ENCODE measurements at places on chromosomes 1 and 21.
A peak's percentile ranks its signal among the peaks of the same experiment; 100 is the strongest.

- DNase-seq, result no peak
These were observed 34.0 kb downstream of the MTR start for GRCh38 chr1:236829085-236829484.

DNA sequence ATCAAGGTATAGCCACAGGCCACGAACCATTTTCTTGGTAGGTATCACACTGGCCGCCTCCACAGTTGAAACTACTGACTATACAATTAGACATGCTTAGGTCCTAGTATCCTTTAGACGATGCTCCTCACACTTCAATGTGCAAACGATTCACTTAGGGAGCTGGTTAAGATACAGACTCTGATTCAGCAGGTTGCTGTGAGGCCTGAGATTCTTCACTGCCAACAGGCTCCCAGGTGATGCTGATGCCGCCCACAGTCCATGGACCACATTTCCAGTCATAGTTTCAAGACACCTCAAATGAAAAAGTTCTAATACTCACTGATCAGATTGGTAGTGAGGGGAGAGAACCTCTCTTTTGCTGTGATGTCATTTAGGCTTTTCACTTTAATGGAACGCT is 6.8 kb downstream of the ATP5PO start:
- no peak for DNase-seq

DNA sequence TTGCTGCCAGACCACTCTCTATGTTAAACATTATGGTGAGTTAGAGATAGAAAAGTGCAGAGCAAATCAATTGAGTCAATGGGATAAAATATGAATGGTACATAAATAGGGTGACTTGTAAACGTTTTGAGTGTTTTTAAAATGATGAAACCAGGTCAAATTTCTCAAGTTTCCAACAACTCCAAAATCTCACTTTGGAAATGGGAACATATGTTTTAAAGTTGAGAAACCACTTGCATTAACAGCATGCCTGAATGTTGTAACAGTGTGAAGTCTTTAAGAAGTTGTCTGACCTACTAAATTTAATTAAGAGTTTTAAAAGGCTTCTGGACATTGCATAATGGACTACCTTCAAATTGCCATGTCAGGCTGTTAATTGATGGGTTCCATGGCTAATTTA is 33.6 kb upstream of the RAVER2 start:
- DNase-seq, result no peak

- no peak for DNase-seq
These were observed 54.8 kb downstream of the TBX19 start for GRCh38 chr1:168335500-168335899.

DNA sequence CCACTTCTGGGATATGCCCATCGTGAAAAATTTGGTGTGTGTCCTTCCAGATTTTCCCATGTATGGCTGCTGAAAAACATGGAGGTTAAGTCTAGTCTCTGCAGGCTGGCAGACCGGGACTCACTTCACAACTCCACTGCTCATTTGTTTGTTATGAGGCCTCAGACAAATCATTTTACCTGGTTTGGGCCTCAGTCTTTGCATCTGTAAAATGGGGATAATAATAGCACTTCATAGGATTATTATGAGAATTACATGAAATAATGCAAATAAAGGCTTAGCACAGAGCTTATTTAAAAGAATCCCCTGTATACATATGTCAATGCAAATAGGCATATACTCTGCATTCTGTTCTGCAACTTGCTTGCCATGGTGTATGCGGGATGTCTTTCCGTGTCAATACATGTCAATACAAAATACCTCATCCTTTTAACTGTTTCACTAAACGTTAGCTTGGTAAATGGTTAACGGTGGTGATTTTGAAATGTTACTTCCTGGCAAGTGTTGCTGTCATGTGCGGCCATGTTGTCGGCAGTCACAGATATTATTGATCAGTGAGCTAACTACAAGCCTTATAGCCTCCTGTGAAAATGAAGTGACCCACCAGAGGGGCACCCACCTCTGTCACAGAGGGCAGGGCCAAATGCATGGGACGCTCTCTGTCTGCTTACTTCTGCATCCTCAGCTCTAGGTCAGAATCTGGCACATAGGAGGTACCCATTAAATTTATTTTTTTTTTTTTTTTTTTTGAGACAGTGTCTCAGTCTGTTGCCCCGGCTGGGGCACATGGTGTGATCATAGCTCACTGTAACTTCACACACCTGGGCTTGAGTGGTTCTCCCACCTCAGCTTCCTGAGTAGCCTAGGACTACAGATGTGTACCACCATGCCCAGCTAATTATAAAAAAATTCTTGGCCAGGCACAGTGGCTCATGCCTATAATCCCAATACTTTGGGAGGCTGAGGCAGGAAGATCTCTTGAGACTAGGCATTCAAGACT is 4.3 kb downstream of the LCK start:
- DNase-seq, result peak; percentile 70

DNA sequence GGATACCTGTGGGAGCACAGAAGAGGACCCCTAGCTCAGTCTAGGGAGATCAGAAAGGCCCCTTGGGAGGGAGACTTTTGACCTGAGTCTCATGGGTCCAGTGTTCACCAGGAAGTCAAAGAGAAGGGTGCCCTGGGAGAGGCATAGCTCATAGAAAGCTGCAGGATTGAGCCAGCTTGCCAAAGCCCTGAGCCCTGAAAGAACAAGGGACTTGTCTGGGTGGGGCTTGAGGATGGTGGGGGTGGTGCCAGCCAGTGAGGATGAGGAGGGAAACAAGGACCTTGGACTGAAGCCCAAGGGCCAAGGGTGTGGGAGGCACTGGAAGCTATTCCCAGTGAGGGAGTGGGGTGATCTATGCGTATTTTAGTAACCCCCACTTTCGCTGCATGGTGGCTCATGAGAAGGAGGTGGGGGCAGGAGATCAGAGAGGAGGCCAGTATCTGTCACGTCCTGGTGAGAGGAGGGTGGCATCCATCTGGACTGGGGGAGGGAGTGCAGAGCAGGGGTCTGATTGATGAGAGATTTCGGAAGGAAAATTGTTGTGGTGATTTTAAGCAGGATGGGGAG is 28.4 kb downstream of the DMBX1 start:
- no peak for DNase-seq

GRCh38 chr1:73472810-73473209 is 725.2 kb downstream of the LRRIQ3 start:
- no peak for DNase-seq

DNA sequence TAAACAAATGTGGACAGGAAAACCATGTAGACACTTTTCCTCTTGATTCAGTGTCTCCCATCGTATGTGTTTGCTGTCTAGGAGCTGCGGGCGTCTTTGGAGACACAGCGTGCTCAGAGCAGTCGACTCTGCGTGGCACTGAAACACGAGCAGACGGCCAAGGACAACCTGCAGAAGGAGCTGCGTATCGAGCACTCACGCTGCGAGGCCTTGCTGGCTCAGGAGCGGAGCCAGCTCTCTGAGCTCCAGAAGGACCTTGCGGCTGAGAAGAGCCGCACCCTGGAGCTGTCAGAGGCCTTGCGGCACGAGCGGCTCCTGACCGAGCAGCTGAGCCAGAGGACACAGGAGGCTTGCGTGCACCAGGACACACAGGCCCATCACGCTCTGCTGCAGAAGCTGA is 27.2 kb upstream of the DIP2A start:
- no peak for DNase-seq

GRCh38 chr1:218350035-218350525 is 4.9 kb downstream of the TGFB2 start:
- DNase-seq, result no peak

GRCh38 chr1:182990413-182991144 is 32.6 kb upstream of the LAMC1 start:
- no peak for DNase-seq

DNA sequence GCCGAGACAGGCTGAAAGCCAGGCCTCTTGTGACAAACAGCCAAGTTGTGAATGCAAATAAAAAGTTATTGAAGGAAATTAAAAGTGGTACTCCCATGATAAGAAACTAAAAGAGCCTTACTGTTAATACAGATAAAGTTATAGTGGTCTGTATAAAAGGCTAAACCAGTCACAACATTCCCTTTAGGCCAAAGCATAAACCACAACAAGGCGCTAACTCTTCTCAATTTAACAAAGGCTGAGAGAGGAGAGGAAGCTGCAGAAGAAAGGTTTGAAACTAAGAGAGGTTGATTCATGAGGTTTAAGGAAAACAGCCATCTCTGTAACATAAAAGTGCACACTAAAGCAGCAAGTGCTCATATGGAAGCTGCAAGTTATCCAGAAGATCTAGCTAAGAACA is 10.7 kb downstream of the C1orf105 start:
- DNase-seq, result no peak

GRCh38 chr21:46226920-46227599 is 1.5 kb downstream of the LSS start:
- DNase-seq, result no peak

- DNase-seq, result no peak
These were observed 689 bp upstream of the GPR137B start for GRCh38 chr1:236141447-236142252.

DNA sequence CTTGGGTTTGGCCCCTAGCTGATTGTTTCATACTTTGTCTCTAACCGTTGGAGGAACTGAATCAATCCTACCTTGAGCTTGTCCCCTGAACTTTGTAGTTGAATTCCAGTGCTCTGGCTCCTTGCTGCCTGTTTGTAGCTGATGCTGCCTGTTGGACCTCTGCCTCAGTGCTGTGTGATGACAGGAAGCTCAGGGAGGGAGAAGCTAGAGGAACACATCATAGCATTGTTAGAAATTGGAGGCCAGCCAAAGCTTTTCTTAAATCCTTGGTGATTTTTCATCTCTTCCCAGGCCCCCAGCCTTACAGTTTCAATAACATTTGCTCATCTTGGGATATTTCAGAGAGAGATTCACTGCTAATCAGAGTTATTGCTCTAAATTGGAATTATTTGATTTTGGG is 34.0 kb downstream of the MACF1 start:
- DNase-seq, result no peak

GRCh38 chr1:54027848-54028247 is 9.9 kb upstream of the LDLRAD1 start:
- DNase-seq, result no peak

- DNase-seq, result no peak
These were observed 72.5 kb upstream of the MORC3 start for GRCh38 chr21:36247316-36248010.

DNA sequence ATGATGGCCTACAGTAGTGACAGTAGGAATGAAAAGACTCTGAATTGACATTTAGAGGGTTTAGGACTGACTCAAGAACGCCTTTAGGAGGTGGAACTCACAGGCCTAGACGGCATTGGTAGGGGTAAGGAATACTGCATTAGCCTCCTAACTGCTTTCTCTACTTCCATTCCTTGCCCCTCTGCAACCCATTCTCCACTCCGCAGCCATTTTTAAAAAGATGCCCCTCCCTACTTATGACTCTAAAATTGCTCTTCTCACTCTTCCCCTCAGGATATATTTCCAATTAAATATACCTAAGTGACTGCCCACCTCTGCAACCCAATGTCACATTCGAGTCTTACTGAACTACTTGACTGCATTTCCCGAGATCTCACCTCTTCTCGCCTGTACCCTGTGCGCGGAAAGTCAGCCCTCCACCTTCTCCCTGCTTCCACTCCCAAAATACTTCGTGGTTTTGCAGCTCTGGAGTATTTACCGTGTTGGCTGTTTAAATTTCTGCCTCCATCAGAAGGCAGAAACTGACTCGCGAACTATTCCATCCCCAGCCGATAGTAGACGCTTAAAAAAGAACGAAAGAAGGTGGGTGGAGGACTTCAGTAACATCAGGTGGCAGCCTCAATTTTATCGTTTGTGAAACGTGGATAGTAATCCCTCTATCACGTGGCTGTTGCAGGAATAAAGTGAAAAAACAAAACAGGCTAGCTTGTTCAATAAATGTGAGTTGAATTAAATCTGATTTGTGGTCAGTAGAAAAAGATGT is 1.1 kb upstream of the YBX1 start:
- DNase-seq, result peak; percentile 18

- no peak for DNase-seq
These were observed 99.7 kb downstream of the NMNAT2 start for GRCh38 chr1:183318433-183318832.

GRCh38 chr21:36548866-36549265 is 68.9 kb upstream of the CLDN14 start:
- DNase-seq, result no peak

GRCh38 chr1:78472851-78473496 is 17.8 kb upstream of the PTGFR start:
- DNase-seq, result no peak

Data from activated CD4-positive, alpha-beta T cell treated with anti-CD3 and anti-CD28 coated beads, Interleukin-2, Interleukin-4, amounts not matched to agents 100 ng/mL and 50 ng/mL, durations not matched to agents 16 hours and 8 hours (primary cell).